ENCODE measurements at places on chromosomes 7 and 10. TPM values are rescaled to one million over a fixed set of nuclear protein-coding genes. Genes with fewer than 3 reads are reported as not detected.

GRCh38 chr10:62467527-62467926 is 93.4 kb downstream of the ZNF365 start:
- no peaks in the 10 kb centered on the region for H3K36me3 ChIP-seq
- no peaks in the 10 kb centered on the region for H3K4me1 ChIP-seq
- no peak overlapping the region for H3K4me3 ChIP-seq
- DNase-seq: no peak
- peaks cover 10% of the 10 kb centered on the region for H3K27me3 ChIP-seq

DNA sequence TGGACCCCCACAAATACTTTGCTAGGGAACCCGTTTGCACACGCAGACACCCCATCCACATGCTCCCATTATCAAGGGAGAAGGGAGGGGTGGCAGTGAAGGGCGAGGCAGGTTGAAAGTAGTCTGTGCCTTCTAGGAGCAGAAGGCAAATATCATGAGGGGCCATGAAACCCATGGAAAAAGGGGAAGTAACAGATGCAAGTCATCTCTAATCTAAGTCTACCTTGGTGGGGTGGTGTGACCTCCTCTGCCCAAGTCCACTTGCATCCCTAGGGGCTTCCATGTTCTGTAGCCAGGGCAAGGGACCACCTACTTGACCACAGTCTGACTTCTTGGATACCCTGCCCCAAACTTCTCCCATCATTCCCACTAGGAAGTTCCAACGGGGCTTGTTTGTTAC is 5.5 kb downstream of the GIMAP6 start:
- H3K36me3 ChIP-seq: peaks cover 72% of the 10 kb centered on the region
- H3K4me3 ChIP-seq: peak overlapping the region; percentile 65
- H3K4me1 ChIP-seq: peaks cover 84% of the 10 kb centered on the region
- H3K27ac ChIP-seq: peak overlapping the region; percentile 59
- H3K27me3 ChIP-seq: no peaks in the 10 kb centered on the region
- no peak for DNase-seq

DNA sequence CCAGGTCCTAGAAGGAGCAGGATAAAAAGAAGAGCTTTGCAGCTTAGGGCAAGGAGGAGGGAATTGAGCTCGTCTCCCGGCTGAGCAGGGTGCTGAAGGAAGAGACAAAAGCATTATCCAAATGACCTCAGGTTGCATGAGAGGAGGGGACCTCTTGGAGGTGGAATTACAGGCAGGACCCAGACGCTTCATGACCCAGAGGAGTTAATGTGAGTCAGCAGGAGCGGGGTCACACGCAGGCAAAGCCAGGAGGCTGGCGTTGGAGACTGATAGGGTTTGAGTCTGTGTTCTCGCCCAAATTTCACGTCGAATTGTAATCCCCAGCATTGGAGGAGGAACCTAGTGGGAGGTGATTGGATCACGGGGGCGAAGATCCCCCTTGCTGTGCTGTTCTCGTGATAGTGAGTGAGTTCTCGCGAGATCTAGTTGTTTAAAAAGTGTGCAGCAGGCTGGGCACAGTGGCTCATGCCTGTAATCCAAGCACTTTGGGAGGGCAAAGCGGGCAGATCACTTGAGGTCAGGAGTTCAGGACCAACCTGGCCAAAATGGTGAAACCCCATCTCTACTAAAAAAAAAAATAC is 63.7 kb upstream of the AUTS2 start:
- no peak overlapping the region for H3K27ac ChIP-seq
- no peaks in the 10 kb centered on the region for H3K36me3 ChIP-seq
- H3K4me3 ChIP-seq: no peak overlapping the region
- H3K27me3 ChIP-seq: no peaks in the 10 kb centered on the region
- H3K4me1 ChIP-seq: no peaks in the 10 kb centered on the region
- no peak for DNase-seq

DNA sequence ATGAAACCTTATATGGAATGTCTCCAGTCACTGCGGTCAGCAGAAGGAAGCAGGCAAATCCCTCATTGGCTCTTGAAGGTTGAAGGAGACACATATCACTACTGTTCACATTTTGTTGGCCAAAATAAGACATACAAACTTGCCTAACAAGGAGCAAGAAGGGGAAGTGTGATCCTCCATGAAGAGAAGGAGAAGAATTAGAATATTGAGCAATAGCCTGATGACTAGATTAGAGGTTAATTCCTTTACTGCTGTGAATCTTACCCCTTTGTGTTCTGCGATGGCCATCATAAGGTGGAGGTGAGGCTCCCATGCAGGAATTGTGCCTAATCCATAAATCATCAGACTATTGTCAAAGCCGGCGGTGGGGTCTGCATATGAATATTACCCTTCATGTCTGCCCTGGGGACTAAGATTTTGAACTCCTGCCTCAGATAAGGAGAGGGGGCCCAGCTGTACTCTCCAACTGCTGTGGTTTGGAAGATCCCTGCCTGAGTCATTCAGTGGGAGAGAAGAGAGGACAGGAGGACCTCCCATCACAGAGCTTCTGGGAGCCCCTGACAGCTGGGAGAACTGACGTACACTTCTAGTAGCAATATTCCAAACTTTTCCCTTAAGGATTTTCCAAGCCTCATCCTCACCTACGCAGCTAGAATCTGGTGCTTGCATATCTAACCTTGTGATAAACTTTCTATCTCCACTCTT is 398.5 kb downstream of the REEP3 start:
- H3K36me3 ChIP-seq: no peaks in the 10 kb centered on the region
- H3K27ac ChIP-seq: no peak overlapping the region
- H3K4me1 ChIP-seq: no peaks in the 10 kb centered on the region
- H3K4me3 ChIP-seq: no peak overlapping the region
- no peak for DNase-seq
- H3K27me3 ChIP-seq: peaks cover 3% of the 10 kb centered on the region

GRCh38 chr7:99648843-99649242 is 31.0 kb downstream of the CYP3A5 start:
- peaks cover 31% of the 10 kb centered on the region for H3K36me3 ChIP-seq
- DNase-seq: no peak
- no peak overlapping the region for H3K27ac ChIP-seq
- no peaks in the 10 kb centered on the region for H3K27me3 ChIP-seq
- peaks cover 5% of the 10 kb centered on the region for H3K4me1 ChIP-seq
- H3K4me3 ChIP-seq: no peak overlapping the region

DNA sequence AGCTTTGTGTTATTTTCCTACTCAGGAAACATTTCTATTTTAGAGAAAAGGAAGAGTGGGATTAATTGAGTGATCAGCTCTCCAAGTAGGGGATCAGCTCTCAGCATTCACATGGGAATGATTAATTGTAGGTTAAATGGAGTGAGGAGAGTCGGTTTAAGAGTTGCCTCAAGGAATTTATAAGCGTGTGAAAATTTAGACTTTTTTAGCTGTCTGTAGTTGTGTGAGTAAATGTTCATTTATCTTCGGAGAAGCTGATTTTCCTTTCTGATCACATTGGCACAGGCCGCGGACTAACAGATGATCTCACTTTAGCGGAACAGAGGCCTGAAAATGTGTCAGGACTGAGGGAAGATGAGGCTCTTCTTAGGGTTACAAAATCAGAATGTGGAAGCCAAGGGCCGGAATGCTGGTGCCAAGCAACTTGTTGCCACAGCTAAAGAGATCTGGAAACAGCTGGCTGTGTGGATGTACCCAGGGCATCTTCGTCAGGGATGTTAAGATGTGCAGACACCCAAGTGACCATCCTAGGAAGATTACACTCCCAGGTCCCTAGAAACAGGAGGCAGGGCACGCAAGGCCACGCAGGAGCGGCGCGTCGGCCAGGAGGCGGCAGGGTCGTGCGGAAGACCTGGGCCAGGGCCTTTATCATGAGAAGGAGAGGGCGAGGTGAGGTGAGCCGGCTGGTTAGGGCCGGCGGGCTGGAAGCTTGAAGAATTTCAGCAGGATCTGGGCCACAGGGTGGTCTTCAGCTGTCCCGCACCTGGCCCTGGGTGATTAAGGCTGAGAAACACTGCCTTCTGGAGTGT is 35.1 kb upstream of the TTYH3 start:
- H3K27me3 ChIP-seq: no peaks in the 10 kb centered on the region
- peaks cover 4% of the 10 kb centered on the region for H3K36me3 ChIP-seq
- no peak for DNase-seq
- no peak overlapping the region for H3K27ac ChIP-seq
- H3K4me3 ChIP-seq: no peak overlapping the region

GRCh38 chr10:125350519-125350918 is 190.2 kb upstream of the CTBP2 start:
- no peak for DNase-seq
- H3K36me3 ChIP-seq: no peaks in the 10 kb centered on the region
- H3K4me1 ChIP-seq: no peaks in the 10 kb centered on the region
- H3K27me3 ChIP-seq: peaks cover 2% of the 10 kb centered on the region
- H3K4me3 ChIP-seq: no peak overlapping the region

DNA sequence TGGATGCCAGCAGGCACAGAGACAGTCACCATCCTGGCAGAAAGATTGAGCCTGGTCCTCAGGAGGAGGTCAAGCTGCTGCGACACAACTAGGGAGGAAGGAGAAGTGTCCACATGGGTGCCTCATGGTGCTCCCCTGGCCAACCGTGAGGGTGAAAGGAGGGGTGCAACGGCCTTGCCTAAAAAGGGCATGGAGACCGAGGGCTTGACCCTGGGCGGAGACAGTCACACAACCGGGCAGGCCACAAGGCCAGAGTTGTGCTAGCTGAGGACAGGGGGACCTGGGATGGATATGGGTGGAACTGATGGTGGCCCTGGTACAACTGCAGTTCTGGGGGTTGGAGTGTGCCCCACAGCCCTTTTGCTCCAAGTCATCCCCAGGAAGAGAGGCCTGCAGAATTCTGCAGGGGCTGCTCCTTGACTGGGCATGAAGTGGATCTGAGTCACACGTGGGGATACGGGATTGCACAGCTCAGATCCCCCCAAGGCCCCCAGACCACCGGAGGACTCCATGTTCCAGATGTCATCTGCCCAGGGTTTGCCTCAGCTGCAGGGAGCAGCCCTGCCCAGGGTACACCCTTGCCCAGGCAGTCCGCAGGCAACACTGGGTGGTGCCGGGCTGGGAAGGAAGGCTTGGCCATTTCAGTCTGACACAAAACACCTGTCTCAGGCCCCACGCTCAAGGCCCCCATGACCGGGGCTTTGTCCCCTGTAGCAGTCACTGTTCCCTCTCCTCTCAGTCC is 602.3 kb upstream of the MGMT start:
- no peaks in the 10 kb centered on the region for H3K36me3 ChIP-seq
- no peak overlapping the region for H3K27ac ChIP-seq
- DNase-seq: no peak
- H3K4me1 ChIP-seq: no peaks in the 10 kb centered on the region

- no peaks in the 10 kb centered on the region for H3K4me1 ChIP-seq
- no peak overlapping the region for H3K27ac ChIP-seq
- no peak for DNase-seq
- no peaks in the 10 kb centered on the region for H3K27me3 ChIP-seq
- H3K36me3 ChIP-seq: no peaks in the 10 kb centered on the region
Measured at GRCh38 chr7:81013083-81013817, 94.4 kb upstream of the SEMA3C start.

GRCh38 chr7:22683379-22683778 is 43.6 kb upstream of the IL6 start:
- no peak overlapping the region for H3K4me3 ChIP-seq
- no peak for DNase-seq
- H3K36me3 ChIP-seq: peaks cover 15% of the 10 kb centered on the region
- H3K27ac ChIP-seq: no peak overlapping the region
- peaks cover 29% of the 10 kb centered on the region for H3K4me1 ChIP-seq

- no peak overlapping the region for H3K27ac ChIP-seq
- H3K4me1 ChIP-seq: no peaks in the 10 kb centered on the region
- no peak overlapping the region for H3K4me3 ChIP-seq
- no peaks in the 10 kb centered on the region for H3K27me3 ChIP-seq
- no peaks in the 10 kb centered on the region for H3K36me3 ChIP-seq
- DNase-seq: no peak
Measured at GRCh38 chr10:125206623-125207022, 46.3 kb upstream of the CTBP2 start.

GRCh38 chr10:11654659-11655058 is 43.2 kb upstream of the USP6NL start:
- no peak overlapping the region for H3K27ac ChIP-seq
- no peak for DNase-seq
- H3K27me3 ChIP-seq: peaks cover 3% of the 10 kb centered on the region
- H3K4me1 ChIP-seq: no peaks in the 10 kb centered on the region

- H3K27me3 ChIP-seq: no peaks in the 10 kb centered on the region
- H3K4me1 ChIP-seq: peaks cover 5% of the 10 kb centered on the region
- no peak overlapping the region for H3K27ac ChIP-seq
- H3K4me3 ChIP-seq: no peak overlapping the region
- no peak for DNase-seq
- no peaks in the 10 kb centered on the region for H3K36me3 ChIP-seq
Measured at GRCh38 chr10:75189266-75190096, 21.1 kb upstream of the VDAC2 start.

DNA sequence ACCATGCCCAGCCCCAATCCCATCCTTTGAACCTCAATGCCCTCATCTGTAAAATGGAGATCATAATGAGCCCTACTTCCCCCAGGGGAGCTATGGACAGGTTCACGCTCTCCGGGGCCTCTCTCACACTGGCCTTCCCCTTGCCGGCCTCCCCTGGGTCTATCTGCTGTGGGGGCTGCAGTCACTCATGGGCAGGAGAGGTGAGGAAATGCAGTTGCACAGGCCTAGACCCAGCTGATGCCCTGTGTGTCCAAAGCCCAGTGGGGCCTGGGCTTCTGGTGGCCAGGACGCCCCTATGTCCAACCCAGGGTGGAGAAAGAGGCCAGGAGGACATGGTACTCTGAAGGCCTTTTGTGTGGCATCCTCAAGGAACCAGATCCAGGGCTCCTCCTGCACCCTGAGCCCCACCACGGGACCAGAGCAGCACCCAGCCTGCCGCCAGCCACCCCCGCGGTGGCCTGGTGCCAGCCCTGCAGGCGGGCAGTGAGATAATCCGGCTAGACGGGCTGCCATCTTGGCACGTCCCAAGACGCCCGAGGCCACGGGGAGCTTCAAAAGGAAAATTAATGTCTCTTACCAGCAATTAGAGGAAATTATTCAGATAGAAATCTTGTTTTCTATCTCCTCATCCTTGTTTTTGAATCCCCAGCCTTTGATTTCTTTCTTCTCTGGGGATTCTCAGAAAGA is 39.0 kb downstream of the MYL10 start:
- no peak overlapping the region for H3K4me3 ChIP-seq
- no peaks in the 10 kb centered on the region for H3K4me1 ChIP-seq
- no peaks in the 10 kb centered on the region for H3K36me3 ChIP-seq
- no peak for DNase-seq
- no peaks in the 10 kb centered on the region for H3K27me3 ChIP-seq

GRCh38 chr10:61063034-61063433 is 119.0 kb upstream of the RHOBTB1 start:
- H3K27ac ChIP-seq: no peak overlapping the region
- H3K27me3 ChIP-seq: peaks cover 7% of the 10 kb centered on the region
- no peaks in the 10 kb centered on the region for H3K4me1 ChIP-seq
- no peak overlapping the region for H3K4me3 ChIP-seq

- H3K27ac ChIP-seq: no peak overlapping the region
- H3K27me3 ChIP-seq: peaks cover 8% of the 10 kb centered on the region
- H3K4me1 ChIP-seq: no peaks in the 10 kb centered on the region
- peaks cover 1% of the 10 kb centered on the region for H3K36me3 ChIP-seq
Measured at GRCh38 chr10:4086131-4086898, 301.3 kb upstream of the KLF6 start.

Gene GNGT1
- not detected for total RNA-seq

Gene CAV2
- not detected for total RNA-seq

Gene HGF
- not detected for total RNA-seq

Gene ASB15
- total RNA-seq: not detected

Gene WASHC2A
- total RNA-seq: 26.8 TPM

Gene VWA2
- total RNA-seq: not detected

Gene ALOX5
- 3.1 TPM for total RNA-seq

Gene HMX2
- not detected for total RNA-seq

Gene TIMM23B
- 31.6 TPM for total RNA-seq

Gene NACAD
- 0.05 TPM for total RNA-seq

Measured in activated T-helper 1 cell treated with anti-CD3 and anti-CD28 coated beads, Interleukin-12 subunit alpha, Interleukin-12 subunit beta, Interleukin-2, Interleukin-4 antibody, amounts not matched to agents 30 ng/mL and 10 ng/mL and 1 ng/mL, durations not matched to agents 14 hours and 24 hours and 36 hours (primary cell).